ENCODE measurements at places on chromosomes 2 and 18.

DNA sequence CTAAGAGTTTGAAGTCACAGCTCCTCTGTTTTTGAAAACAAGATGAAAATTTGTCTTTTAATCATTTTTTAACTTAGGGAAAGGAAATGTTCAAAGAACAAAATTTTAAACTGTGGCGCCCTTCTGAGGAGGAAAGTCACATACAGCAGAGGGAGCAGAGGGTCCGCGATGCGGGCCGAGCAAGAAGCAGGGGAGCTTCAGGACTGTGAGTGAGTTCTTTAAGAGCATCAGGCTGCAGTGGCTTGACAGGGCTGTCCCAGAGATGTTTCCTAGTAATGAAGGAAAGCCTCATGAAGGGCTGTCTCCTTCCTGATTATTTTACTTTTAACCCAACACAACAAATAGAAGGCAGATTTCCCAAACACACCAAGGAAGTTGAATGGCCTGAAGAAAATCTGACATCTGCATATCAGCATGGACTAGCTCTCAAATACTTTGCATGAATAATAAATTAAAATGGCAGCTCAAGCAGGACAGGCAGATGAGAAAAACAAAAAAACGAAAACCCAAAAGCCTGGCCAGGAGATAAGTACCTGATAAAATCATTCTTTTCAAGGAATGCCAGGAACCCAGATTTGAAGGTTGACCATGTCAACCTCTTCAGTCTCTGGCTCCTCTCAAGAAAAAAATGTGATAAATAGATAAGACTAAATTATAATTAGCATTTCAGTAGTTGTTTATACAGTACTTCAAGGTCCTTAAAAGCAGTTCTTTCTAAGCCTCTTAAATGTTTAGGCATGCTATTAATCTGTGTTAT lies 60.8 kb downstream of the SLC40A1 start:
- no peak for DNase-seq

DNA sequence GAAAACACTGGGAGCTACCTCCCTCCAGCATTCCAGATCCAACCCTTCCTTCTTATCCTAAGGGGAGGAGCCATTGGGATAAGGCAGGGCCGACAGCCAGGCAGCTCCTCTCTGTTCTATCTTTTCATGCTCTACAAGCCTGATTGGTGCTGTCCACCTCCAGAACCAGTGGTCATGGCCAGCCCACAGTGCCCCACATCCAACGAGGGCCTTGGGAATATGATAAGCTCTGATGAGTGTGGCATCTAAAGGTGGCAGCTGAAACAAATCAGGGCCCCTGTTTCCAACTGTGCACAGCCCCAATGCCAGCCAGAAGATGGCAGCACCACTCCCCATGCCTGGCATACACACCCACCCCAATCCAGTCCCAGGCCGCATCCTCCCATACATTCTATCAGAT lies 329.3 kb downstream of the C1D start:
- peak; percentile 70 for DNase-seq

DNA sequence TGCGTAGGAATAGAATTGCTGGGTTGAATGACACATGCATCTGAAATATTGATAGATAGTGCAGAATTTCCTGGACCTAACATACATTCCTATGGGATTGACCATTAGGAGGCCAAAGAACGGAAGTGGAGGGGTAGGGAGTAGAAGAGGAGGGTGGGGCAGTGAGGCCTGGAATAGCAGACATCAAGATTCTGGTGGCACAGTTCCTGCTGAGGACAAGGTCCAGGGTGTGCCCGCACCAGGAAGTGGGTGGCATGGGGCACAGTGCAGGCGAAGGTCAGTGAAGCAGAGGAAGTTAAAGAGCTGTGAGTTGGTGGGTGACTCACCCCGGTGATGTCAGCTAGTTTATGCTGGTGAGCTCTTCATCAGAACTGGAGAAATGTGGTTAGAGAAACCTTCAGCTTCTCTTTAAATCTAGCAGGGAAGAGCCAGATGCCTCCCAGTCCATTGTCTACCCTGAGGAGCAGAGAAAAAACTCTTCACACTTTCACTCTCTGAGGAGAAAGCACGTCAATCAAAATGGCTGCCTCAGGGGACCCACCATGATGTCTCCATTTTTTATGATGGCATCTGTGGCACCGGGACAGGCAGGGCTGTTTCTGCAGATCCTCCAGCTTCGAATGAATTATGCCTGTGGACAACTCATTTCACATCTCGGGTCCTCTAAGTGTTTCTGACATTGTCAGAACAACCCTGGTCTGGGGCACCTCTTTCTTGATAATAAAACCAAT lies 55.9 kb upstream of the CTLA4 start:
- DNase-seq, result no peak

GRCh38 chr2:45598545-45598944 lies 12.5 kb downstream of the SRBD1 start:
- no peak for DNase-seq

- DNase-seq, result no peak
Observed at GRCh38 chr2:107777974-107778373, 48.7 kb upstream of the RGPD4 start.

DNA sequence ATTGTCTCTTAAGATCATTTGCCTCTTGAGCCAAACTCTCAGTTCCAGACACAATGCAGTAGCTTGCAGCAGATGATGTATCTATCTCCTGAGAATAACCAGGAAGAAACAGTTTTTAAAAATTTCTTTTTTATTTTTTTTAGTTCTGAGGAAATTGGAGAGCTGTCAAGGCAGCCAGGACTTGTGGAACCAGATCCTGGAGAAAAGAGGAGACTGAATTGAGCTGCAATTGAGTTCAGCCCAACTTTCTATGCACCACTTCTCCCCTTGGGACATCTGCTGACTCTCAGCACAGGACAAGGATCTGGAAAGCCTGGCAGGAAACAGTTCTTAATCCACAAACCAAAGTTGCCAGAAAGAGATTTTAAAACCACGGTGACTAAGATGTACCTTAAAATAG lies 13.5 kb upstream of the CSRNP3 start:
- DNase-seq, result no peak

DNA sequence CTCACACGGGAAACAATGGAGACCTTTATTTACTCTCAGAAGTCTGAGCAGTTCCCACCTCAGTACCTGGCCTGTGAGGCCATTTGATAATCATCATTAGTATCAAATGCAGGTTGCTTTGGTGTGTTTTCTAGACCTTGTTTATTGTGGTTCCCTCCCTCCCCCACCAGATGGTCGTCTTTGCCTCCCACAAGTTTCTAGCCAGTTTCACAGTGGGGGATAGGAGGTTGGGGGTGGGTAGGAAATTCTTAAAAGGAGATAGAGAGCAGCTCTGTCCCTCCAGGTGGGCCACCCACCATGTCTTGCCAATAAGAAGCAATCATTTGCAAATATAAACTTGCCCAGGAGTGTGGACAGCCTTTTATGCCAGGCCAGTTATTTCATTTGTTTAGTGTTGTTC lies 31.3 kb downstream of the SETBP1 start:
- peak; percentile 22 for DNase-seq

DNA sequence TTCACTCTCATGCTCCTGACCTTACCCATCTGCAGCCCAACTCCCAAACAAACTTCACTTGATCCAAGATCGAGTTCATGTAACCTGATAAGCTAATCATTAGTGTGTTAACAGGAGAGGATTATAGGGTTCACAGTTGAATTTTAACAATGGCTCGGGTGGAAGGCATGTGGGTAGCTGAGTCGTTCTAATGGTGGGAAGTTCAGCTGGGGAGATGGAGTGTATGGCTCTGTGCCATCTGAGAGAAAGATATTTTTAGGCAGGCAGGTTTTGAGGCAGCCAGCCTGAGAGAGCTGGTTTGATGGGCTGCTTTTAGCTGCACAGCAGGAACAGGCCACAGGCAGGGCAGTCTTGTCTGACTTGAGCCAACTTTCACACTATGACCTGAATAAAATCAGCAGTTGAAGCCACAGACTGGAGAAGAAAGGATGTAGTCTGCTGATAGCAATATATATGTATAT lies 17.7 kb upstream of the NFE2L2 start:
- DNase-seq, result no peak

DNA sequence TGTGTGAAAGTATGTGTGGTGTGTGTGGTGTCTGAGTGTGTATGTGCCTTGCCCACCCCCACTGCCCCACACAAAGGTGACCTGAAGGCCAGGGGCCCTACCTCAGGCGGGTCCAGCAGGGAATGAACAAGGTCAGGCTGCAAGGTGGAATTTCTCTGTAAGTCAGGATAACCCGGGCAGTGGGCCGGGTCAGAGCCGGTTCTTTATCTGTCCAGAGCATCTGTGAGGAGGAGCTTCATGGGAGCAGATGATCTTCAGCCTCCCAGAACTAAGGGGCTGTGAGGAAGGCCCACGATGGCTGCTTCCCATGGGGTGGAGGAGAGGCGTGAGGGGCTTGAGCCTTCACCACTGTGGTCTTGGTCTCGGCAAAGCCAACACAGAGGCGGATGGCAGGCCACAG lies 150.3 kb downstream of the TFCP2L1 start:
- no peak for DNase-seq

DNA sequence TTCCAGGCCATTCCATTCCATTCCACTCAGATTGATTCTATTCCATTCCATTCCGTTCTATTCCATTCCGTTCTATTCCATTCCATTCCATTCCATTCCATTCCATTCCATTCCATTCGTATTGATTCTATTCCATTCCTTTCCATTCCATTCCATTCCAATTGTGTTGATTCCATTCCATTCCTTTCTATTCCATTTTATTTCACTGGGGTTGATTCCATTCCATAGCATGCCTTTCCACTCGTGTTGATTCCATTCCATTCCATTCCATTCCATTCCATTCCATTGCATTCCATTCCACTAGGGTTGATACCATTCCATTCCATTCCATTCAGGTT lies 1142.3 kb downstream of the RPIA start:
- no peak for DNase-seq

DNA sequence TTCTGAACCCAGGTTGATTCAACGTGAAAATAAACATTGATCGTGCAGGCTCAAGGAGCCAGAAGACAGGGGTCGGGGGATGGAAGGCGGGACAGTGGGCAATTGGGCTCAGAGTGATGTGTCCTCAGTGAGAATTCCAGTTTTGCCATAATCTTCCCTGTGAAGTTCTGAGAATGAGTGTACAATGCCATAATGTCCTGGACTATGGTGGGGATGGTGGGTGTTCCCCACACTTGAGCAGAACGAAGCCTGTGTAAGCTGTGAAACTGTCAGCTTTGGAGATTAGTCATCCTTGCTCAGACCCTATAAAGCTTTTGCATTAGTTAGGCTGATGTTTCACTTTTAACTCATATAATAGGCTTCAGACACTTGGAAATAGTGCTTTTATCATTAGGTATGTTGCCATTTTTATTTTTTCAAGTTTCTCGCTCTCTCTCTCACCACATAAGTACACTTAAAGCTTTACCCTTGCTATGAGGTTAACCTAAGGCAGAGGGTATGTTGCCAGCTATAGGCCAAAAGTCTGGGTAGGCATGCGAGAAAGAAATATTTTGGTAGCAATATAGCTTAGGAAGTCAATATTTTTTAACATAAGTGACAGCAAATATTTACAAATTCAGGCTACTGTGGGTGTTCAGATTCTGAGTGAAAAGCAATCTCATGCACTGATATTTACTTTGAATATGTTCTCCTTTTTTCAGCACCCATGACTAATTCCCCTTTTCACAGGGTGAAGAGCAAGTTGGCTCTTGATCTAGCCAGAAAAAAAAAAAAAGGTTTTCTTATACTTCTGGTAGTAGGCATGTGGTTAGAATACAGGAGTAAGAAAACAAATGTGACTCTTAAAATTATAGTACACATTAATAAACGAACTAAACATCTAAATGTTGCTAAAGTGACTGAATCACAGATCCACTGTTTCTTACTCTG lies 47.2 kb downstream of the CDC42EP3 start:
- DNase-seq, result no peak

- DNase-seq, result no peak
Observed at GRCh38 chr2:233705911-233706506, 6.7 kb upstream of the UGT1A5 start.

GRCh38 chr2:82256983-82257632 lies 1952.6 kb upstream of the LRRTM1 start:
- DNase-seq, result no peak

GRCh38 chr18:46009125-46009840 lies 42.2 kb upstream of the EPG5 start:
- DNase-seq, result no peak

DNA sequence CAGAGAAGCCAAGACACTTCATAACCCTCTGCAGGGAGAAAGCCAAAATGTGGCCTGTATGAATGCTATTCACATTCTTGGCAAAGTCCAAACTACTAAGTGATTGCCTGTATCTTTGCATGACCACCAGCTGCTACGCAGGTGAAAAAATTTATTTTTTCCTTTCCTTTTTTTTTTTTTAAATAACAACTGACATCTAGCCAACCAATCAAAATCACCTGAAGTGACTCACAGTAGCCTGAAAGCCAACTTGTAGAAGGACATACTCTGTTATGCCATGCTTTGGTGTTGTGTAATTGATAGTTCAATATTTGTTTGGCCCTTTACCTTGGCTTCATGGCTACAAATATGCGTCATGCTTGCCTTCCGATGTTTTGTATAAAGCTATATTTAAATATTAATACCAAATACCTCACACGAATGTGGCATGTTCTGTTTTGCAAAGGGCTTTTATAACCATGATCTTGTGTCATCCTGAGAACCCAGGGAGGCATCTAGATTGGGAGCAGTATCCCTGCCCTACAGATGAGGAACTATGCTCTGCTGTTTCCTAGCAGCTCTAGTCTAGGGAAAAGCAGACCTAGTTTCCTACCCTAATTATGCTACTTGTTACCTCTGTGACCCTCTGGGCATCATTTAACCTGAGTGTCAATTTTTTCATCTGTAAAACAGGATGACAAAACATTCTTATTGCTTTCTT lies 102.1 kb downstream of the MYOM1 start:
- no peak for DNase-seq

GRCh38 chr18:36460324-36460850 lies 162.9 kb downstream of the FHOD3 start:
- no peak for DNase-seq

GRCh38 chr2:108069515-108070310 lies 83.4 kb downstream of the SLC5A7 start:
- DNase-seq, result peak; percentile 20

DNA sequence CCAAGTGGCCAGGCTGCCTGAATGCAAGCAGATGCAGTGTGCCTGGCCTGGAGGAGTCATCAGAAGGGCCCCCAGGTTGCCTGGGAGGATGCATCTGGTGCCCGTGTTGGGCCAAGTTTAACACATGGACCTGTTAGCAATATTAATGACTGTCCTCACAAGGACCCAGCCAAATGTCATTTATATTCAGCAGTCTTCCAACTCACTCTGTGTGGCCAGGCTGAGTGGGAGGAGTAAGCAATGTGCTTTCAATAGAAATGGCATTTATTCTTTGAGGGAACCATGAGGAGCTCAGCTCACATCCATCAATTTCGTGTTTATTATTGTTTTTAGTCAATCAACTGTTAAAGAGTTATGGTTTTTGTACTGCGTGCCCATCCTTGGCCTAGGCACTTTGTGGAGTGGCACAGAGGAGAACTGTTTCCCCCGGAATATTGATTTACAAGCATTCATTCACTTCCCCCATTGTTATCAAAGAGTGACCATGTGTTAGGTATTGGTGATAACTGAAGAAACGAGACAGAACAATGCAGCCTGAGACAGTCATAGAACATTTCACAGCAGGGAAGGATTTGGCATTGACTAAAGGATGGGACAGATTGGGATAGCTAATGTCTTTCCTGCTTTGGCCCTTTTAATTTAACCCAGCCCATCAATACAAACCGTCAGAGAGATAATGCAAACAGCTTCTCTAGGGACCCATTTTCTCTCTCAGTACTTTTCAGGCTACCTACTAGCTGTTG lies 725.2 kb downstream of the TSN start:
- DNase-seq, result no peak

All from WTC11 (cell line).